ENCODE measurements at places on chromosomes 12 and 14.
A peak's percentile ranks its signal among the peaks of the same experiment; 100 is the strongest.

GRCh38 chr12:2691006-2691344 lies 103.8 kb upstream of the FKBP4 start:
- peak; percentile 71 for DNase-seq

- DNase-seq, result no peak
Measured at GRCh38 chr12:117889098-117889497, 79.7 kb downstream of the KSR2 start.

DNA sequence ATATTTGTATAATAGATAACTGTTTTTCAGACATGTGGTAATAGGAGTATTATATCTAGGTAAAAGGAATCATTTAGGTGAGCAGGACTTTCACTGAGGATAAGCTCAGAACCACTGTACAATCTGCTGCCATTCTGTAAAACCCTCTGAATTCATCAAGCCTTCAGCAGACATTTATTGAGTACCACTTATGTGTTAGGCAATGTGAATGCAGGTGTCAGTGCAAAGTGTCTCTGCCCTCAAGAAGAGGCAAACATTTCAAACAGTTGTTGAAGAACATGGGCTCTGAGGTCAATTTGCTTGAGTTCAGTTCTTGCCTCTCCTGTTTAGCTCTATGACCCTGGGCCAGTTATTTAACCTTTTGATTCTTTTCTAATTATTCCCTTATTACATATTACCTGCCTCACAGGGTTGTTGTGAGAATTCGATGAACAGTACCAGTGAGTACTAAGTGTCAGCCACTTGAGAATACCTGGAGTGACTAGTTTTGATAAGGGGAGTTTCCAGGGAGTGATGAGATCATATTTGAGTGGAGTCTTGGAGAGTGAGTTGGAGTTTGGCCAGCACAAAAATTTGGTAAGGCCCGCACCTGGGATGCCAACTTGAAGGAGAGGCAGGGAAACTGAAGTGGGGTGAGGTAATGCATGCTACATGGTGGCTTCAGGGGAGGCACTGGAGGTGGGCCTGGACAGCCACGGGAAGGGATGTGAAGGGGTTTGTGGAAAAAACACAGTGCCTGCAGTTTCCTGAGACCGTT lies 33.7 kb downstream of the RASSF8 start:
- DNase-seq, result no peak

DNA sequence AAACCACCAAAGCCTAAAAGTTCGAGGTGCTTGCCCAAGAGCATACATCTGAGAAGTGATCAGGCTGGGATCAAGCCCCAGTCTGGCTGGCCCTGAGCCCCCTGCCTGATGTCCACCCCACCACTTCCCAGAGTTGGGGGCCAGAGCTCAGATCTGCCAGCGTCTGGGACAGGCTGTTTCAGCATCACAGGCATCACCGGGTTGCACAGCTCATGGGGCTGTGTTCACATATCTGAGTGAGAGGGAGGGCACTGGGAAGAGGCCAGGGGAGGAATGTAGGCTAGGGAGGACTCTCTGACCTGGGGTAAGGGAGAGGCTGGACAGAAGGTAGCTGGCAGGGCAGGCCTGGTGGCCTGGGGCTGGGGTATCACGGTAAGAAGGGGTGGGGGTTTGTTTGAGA lies 6.0 kb downstream of the TGM1 start:
- no peak for DNase-seq

DNA sequence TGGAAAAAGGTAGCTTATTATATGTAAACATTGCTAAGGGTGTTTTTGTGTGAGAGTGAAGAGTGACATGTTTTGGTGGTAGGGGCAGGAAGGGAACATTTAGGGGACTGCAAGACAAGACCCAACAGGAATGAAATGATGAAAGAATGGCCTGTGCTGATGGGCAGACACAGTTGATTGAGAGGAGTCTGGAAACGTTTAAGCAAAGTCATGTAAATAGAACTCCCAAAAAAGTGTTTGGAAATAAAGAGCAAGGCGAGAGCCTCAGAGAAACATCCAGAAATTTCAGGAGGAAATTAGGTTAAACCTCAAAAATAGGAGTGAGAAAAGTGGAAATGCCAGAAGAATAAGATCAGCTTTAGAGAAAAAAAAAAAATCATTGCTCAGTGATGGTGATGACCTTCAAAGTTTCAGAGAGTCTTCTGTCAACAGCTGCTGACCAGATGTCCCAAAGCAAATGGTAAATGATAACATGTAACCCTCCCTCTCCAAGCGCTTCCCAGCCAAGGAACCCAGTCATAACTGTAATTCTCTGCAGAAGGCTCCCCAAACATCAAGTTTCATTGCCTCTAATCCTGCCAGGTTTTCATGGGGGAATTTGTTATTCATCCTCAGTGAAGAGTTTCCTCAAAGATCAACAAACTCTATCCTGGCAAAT lies 223.2 kb upstream of the FAR2 start:
- DNase-seq, result no peak

- DNase-seq, result peak; percentile 67
Measured at GRCh38 chr14:59020382-59020781, 168.1 kb upstream of the DAAM1 start.

GRCh38 chr14:62168564-62169155 lies 406.4 kb downstream of the SNAPC1 start:
- peak; percentile 17 for DNase-seq

DNA sequence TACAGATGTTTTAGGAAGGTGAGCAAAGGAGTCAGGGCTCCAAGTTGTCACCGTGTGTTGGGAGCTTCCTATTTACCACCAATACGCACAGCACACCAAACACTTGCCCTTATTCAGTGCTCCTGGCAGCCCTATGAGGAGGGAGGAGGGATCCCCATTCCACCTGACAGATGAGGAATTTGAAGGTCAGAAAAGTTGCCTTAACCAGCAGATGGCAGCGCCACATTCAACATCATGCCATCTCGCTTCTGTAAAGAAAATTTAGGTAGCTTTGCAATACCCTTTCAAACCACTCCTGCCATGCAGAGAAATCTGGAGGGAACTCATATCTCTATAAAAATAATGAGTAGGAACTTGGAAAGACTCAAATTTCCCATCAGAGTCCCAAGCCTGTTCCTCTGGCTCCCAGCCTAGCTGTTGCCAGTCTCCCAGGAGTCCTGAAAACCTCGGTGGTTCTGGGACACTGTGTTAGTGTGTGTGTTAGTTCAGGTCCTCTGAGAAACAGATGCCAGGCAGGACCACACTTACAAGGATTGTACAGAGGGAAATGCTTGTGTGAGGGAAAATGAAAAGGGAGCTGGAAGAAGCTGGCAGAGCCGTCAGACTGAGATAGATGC lies 410.5 kb downstream of the MED13L start:
- DNase-seq, result no peak

GRCh38 chr14:93520053-93520607 lies 89.4 kb downstream of the UNC79 start:
- DNase-seq, result no peak

- no peak for DNase-seq
Measured at GRCh38 chr12:63163541-63163940, 12.5 kb upstream of the AVPR1A start.

- DNase-seq, result no peak
Measured at GRCh38 chr12:13465635-13466034, 269.1 kb downstream of the EMP1 start.

DNA sequence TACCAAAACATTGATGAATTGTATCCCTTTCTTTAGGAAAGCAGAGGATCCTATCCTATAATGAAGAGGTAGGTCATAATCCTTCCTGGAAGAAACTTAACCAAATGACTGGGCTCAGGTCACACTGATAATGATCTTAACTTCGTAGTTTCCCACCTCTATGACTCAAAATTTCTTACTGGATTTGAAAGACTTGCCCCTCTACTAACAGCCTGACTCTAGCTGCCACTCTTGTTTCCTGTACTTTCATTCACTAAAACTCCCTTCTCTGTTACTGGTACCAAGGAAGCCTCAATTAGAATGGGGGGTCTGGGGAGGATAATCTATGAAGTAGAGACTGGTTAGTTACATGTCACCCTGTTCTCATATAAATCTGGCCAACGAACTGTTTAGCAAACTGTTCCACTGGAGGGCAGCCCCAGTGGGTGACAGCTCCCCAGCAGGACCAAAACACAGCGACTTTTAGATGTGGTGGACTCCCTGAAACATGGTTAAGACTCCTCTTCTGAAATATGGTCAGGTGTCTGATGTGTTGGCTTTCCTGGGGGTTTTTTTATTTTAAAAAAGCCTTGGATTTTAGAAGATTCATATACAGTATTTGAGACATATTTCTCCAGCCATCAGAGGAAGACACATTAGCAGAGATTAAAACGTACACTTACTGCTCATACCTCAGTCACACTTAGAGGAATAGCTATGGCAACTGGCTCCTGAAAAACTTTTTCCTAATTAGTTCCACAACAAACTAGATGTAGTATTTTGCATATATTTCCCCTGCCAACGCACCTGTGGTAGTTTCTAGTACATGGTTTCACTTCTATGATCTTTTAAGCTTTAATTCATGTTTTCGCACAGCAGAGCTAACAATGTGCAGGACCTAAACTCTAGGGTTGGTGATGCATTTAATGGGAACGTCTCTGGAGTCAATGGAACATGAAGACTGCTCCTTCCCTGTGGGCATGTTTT lies 72.3 kb downstream of the ACADS start:
- DNase-seq, result no peak

- DNase-seq, result peak; percentile 10
Measured at GRCh38 chr14:69079188-69079742, 73.7 kb downstream of the DCAF5 start.

DNA sequence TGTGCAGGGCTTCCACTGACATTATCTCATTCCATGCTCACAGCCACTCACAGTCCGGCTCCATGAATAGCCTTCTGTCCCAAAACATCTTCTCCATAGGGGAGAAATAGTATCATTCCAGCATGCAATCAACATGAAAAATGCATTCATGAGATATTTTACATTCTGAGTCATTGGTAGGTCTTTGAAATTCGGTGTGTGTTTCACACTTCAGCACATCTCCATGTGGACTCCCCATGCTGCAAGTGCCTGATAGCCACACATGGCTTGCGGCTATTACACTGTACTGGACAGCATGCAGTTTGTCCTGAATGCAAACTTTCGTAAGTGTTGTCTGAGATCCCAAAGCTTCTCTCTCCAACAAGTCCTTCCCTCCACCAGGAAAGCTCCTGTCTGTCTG lies 449.3 kb downstream of the MED13L start:
- no peak for DNase-seq

DNA sequence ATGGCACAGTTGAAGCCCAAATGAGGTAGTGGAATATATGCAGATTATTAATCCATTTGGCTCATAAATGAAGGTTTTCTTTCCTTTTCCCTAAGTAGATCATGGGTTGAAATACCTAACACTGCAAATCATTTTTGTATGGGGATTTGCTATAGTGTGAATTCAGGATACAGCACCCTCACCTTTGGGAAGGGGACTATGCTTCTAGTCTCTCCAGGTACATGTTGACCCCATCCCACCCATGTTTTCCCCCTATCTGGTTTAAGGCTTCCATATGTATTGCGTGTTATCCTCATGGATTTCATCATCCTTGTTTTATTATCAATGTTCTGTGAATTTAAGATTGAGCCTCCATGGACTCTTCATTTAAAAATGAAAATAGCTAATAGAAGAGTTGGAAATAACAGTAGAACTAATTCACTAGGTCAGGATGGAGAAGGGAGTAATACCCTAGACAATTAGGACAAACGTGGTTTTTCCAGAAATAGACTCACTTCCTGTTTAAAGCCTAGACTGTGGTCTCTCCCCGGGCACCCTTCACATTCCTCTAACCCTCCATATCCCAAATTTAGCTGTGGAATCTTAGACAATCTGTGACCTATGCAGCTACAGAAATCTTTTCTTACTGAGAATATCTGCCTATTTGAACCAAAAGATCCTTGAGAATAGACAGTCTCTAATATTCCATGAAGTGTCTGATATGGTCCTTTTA lies 56.5 kb downstream of the DAD1 start:
- DNase-seq, result no peak

DNA sequence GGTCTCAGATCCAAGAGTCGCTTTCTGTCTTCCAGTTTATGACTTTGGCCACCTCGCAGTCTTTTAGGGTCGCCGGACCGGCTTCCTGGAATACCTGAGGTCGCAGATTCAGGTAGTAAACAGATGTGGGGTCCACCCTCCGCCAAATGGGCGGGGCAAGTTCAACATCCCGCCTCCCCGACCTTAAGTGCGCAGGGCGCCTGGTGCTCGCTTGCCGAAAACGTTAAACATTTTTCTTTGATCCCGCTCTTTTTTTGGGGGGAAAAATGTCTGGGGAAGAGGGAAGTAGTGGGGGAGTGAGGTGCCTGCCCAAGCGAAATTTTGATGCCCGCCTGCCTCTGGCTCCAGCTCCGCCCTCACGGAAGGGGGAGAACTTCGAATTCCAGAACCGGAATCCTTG lies 73.9 kb upstream of the TBX5 start:
- no peak for DNase-seq

DNA sequence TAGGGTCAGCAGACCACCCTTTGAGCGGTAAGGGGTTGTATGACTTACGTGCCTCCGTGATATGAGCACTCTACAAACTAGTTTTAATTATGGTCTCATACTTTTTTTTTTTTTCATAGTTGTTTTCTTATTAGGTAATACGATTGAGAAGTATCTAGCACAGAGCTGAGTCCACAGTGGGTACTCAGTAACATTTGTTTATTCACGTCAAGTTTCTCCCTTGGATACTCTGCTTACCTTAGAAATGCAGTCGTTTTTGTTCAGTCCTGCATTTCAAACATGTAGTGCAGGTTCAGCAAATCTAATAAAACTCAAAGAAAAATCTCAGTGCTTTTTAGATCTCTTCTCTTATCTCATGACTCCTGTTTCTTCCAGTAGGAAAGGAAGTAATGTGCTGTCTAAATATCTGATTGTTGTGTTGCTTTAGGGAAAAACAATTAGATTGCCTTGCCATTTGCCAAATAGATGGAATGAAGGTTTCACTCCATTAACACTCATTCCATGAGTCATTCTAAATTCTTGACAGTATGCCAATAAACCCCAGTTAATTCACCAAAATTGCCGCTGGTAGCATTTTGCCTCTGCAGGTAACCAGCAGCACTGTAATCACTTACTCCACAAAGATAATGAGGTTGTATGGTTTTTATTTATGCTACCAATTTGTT lies 118.9 kb downstream of the PTCSC3 start:
- DNase-seq, result peak; percentile 11

All from SK-MEL-5 (cell line).